ENCODE measurements at places on chromosomes 6 and 20.
A peak's percentile ranks its signal among the peaks of the same experiment; 100 is the strongest.

GRCh38 chr6:11353921-11354389 is 121.5 kb upstream of the NEDD9 start:
- peak; percentile 46 for DNase-seq

DNA sequence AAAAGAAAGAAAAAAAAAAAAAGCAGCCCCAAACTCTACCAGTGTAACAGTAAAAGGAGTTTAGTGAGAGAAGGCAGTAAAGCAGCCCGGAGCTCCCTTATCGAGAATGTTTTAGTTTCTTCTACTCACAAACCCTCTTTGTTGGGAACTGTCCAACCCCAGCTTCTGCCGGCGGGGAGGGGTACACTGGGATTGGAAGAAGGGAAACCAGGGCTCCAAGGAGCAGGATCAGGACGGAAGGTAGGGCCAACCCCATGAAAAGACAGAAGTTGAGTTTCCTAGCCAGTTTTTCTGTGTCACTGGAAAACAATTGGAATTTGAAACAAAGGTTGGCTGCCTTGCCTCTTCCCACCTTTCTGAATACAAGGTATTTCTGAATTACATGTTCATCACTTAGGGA is 66.0 kb downstream of the KIZ start:
- no peak for DNase-seq

DNA sequence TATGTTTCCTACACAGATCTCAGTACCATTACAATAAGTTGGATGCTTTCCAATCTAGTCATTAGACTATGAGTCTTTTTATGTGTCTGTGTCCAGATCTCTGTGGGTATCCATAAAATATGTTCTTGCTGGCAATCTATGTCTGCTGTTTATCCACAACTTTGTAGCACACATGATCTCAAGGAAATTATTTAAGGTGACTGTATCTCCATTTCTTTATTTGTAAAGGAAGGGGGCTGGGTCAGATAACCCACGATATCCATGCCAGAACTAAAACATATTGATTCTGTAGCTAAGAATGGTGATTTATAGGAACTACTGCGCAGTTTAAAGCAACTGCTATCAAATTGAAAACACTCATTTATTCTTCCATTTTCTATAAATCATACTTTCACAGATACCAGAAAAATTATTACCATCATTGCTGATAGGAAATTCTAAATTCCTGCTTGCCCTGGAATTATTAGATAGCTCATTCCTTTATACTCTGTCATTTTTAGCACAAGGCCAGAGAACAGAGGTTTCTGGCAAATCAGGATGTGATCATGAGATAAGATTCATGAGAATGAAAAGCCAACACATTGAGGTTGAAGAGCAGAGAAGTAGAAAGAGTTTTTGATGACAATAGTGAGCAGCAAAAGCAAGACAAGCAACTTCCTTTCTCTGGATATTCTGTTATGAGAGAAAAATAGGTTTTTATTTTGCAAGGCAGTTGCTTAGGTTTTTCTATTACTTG is 851.4 kb upstream of the CITED2 start:
- no peak for DNase-seq

GRCh38 chr6:48733581-48733980 is 622.6 kb upstream of the PTCHD4 start:
- no peak for DNase-seq

GRCh38 chr6:166446567-166447065 is 63.9 kb upstream of the MPC1 start:
- DNase-seq, result no peak

DNA sequence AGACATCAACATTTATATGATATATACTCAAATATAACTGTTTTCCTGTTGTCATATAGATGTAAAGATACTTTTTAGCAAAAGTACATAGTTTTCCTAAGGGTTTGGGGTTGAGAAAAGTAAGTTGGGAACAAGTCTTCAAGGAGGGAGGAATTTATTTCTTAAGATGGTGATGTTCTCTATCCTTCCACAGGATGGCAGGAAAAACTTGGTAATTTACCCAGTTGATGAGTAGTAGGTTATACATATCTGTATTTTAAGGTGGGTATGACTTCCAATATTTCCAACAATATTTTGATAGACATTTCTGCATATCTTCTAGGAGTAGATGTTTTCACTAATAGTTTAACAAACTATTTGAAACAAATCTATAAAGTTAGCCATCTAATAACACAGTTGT is 254.4 kb downstream of the RIMS1 start:
- no peak for DNase-seq

DNA sequence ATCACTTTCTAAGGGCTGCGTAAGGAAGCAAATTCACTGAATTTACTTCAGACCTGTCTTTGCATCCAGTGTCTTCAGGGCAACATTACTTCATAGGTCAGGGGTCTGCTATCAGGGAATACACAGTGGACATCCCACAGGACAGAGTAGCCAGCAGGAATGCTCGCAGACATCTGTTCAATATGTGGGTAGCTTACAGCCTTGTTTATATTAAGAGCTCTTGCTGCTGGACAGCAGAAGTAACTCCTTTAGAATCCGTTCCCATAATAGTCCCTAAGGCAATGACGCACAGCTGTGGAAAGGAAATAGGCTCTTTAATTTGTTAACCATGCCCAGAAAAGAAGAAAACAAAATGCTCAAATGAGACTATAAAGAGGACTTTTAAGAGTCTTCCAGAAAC is 198.7 kb downstream of the MOXD1 start:
- DNase-seq, result no peak

- peak; percentile 17 for DNase-seq
Measured at GRCh38 chr20:46151936-46152335, 33.8 kb downstream of the CD40 start.

- DNase-seq, result no peak
Measured at GRCh38 chr20:7665376-7665775, 274.9 kb downstream of the HAO1 start.

- peak; percentile 43 for DNase-seq
Measured at GRCh38 chr20:38833154-38833856, 27.8 kb downstream of the PPP1R16B start.

DNA sequence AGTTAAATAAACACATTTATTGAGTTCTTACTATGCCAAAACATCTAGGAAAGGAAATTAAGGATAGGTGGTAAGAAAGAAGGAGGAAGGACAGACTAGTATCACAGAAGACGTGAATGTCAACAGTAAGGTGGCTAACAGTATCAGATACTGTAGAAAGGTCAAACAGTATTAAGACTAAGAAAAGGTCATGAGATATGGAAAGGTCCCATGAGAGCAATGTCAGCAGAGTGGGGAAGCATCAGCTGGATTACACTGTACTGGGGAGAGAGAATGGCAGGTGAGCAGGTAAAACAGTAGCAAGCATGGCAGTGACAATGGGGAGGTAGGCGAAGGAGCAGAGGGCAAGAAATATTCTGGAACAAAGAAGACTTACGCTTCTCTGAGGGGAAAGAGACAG is 18.0 kb downstream of the GLO1 start:
- no peak for DNase-seq

DNA sequence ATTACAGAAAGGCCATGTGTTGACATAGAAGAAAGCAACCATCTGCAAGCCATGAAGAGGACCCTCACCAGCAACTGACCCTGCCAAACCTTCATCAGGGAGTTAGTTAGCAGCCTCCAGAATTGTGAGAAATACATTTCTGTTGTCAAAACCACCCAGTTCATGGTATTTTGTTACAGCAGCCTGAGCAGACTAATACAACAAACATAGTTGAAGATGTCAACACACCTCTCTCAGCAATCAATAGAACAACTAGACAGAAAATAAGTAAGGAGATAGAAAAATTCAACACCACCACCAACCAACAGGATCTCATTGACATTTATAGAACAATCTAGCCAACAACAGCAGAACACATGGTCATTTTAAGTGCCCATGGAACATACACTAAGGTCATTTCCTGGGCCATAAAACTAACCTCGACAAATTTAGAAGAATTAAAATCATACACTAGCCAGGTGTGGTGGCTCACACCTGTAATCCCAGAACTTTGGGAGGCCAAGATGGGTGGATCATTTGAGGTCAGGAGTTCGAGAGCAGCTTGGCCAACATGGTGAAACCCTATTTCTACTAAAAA is 32.7 kb downstream of the TCP11 start:
- DNase-seq, result no peak

DNA sequence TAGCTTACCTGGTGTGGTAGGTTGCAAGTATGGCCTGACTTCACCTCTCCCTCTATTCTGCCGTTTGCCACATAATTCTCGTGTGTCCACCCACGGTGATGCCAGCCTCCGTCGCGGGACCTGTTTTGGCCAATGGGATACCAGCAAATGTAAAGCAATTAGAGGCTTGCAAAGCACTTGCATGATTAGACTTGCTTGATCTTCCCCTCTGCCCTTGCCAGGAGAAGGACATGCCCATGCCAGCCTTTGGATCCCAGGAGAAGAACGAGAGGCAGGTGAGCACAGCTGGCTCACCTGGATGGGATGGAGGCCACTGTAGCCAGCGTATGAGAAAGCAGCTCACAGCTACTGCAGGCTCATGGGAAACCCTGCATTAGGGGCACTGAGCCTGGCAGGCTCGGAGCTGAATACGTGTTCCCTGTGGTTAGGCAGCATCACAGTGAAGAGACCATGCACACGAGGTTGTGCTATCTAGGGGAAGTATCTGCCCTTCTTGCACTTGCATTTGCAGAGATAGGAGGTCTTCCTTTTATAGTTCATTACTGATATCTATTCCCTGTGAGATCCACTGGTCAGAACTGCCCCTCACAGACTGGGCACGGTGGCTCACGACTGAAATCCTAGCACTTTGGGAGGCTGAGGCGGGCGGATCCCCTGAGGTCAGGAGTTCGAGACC is 62.4 kb downstream of the TMEM242 start:
- no peak for DNase-seq

DNA sequence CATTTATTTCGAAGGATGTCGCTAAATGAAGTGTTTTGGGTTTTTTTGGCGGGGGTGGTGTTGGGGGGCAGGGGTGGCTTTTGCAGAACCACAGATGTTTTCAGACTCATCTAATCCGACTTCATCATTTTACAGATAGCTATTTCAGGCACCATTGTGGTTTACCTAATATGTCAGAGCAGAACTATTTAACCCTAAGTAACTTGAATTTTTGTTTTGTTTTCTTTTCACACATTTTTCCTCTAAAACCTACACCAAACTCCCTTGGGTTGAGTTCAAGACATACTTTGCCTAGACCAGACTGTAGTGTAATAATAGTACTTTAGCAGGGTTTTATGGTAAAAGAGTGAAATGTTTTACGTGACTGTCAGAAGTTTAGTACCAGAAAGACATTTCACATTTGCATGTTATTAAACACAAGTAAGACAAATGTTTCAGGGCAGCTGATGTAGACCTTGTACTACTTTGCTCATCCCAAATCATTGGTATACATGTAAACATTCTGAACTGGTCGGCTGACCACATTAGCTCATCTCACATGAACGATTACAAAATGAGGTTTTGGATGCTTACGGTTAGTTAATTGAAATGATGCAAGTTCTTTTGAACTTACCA is 37.7 kb downstream of the MAP3K4 start:
- no peak for DNase-seq

DNA sequence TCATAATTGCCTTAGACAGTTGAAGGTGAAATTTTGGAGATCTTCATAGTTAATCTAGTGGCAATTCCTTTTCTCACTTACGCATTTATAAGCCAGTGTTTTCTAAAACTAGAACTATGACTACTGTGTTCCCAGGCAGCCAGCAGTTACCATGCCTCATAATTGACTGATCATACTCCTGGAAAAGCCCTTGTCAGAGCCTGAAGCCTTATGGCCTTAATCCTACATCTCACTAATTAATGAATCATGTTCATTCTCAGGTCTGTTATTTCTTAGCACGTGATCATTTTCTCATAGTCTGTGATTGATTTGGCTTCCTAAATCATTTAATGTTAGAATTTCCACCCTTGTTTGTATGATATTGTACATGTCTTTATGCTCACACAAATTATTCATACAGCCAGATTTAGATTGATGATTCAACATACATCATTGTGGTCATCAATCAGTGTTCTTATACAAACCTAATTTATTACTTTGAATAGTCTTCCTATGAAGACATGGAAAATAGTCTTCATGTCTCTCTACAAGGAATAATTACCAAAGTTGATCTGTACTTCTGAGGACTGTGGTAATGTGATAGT is 132.6 kb upstream of the ASCC3 start:
- no peak for DNase-seq

DNA sequence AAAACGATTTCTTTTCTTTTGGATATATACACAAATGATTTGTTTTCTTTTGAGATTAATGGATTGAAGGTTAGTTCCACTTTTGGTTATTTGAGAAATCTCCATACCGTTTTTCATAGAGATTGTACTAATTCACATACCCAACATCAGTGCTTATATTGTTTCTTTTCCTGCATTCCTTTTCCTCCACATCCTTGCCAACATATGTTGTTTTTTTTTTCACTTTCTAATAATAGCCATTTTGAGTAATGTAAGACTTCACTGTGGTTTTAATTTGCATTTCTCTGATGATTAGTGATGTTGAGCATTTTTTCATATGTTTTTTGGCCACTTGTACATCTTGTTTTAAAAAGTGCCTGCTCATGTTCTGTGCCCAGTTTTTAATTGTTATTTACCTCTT is 846.4 kb upstream of the EYS start:
- no peak for DNase-seq

- DNase-seq, result no peak
Measured at GRCh38 chr6:16759181-16759645, 2.0 kb downstream of the ATXN1 start.

GRCh38 chr20:24971376-24972101 is 21.0 kb downstream of the APMAP start:
- no peak for DNase-seq

DNA sequence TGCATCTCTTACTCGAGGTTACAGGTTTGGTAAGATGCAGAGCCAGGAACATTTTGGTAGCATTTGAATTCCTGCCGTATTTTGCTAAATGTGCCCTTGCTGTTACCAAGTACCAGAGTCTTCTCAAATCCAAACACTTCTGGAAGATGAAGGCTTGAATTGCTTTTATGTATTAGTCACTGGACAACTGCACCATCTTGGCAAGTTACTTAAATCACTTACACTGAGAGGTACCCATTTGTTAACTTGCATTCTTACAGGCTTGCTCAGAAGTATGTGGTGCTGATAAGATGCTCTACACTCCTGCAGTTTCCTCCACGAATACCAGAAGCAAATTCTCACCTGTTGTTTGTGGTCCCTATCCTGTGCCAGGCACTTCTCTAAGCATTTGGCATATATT is 12.7 kb downstream of the IL22RA2 start:
- DNase-seq, result no peak

GRCh38 chr6:23174781-23175361 is 605.5 kb downstream of the HDGFL1 start:
- DNase-seq, result no peak

DNA sequence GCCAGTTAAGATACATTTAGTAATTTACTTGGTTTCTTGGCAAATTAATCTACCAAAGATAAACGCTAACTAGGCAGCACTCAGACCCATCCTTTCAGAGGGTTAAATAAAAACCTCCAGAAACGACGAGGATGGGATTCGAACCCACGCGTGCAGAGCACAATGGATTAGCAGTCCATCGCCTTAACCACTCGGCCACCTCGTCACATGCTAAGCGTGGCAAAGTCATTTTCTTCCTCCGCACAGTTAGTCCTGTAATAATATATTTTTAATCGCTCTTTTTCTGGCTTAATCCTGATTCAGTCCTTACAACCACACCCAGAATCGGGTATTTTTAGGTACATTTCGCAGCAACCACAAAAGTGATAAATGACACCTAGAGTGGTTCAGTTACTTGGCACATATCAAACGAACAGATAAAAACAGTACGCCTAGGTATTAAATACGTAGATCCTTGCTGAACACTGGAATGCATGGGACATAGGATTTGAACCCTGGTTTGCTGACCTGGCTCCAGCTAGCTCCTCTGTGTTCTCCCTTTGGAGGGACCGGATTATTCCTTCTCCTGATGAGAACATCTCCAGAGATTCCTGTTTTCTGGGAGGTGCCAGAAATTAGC is 71.6 kb downstream of the GPX5 start:
- DNase-seq, result no peak

GRCh38 chr6:82589509-82590206 is 226.0 kb downstream of the TPBG start:
- no peak for DNase-seq

All from natural killer cell (primary cell).